Stimulated activated CD4-positive, alpha-beta T cell treated with anti-CD3 and anti-CD28 coated beads, Interleukin-1b, Interleukin-23, amount 100 ng/mL, for 24 hours (primary cell): ENCODE measurements at places on chromosomes 11 and 22.

DNA sequence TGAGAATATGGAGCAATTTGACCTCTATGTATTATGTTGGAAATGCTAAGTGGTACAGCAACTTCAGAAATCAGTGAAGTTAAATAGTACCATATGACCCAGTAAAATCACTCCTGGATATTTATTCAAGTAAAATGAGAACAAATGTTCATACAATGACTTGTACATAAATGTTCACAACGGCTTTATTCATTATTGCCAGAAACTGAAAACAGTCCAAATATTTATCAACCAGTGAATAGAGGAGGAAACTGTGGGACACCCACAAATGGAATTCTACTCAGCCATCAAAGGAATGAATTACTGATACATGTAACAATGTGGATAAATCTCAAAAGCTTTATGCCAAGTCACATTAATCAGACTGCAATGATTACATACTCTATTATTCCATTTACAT, 416.3 kb downstream of the AASDHPPT start:
- DNase-seq: no peak

- no peak for DNase-seq
Observed at GRCh38 chr22:48091656-48092223, 1329.3 kb downstream of the TBC1D22A start.

DNA sequence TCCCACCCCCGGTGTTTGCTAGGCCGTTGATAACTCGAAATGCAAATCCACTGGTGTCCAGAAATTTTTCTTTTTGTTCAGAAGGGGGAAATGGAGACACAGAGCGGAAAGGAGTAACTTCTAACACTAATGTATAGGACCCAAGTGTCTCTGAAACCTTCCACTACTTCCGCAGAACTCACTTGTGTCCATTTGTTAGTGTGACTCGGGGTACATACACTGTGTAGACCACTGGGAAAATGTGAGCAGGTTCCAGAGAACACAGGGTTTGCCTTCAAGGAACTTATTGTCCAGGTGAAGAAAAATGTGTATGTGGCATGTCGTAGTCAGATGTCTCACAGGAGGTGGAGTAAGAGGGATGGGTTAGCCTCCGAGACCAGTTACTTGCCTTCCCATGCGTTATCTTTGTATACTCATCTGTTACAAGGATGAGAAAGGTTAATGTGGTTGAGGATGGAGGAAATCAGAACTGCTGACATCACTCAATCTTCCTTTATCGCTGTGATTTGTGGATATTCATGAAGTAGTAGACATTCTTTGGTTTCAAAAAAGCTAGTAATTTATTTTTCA, 857 bp downstream of the ARCN1 start:
- DNase-seq: no peak

- DNase-seq: no peak
Observed at GRCh38 chr11:107203656-107204055, 185.4 kb upstream of the GUCY1A2 start.

DNA sequence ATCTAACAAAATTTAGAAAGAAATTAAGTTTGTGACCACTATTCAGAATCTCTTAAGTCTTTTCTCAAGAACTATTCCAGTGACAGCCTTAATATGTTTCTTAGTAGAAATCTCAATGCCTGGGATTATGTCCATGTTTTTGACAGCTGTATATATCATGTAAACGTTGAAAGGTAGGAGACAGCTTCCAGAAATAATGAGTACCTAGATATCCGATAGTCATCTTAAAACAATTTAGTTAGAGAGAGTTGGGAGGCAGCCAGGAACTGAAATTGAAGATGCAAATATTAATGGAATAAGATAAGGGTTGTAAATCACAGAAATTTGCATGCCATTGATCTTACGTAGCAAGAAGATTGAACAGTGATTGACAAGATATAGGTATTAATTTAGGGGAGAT, 955.2 kb downstream of the JRKL start:
- no peak for DNase-seq

DNA sequence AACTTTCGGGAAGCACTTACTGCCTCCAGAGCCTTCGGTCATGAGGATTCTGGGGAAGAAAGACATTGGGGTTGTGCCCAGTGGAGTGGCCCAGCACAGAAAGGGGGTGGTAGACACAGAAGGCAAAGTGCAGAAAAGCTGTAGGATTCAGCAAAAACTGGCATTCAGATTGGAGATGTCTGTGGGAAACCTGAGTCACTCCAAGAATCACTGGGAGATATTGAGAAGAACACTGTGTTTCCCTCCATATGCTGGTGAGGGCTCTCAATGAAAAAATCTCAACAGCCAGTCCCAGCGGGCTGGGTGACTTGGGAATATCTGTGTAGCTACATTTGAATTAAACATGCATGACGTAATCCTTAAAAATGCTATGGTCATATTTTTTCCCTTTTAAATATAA, 61.2 kb upstream of the RCN1 start:
- no peak for DNase-seq

DNA sequence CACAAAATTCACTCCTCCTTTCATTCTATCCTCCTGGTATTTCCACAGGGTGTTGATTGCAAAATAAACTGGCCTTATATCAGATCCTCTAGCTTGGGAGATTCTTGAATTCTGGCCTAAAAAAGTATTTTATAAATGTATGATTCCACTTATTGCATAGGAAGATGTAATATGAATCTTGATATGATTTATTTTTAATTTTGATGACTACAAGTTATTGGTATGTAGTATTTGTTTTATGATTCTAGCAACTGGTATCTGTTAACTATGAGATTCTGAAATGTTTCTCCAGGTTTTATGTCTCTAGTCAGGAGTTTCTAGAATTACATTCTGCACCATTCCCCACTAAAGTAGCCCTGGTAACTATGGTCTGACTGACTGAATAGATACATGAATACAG, 373.9 kb upstream of the C11orf87 start:
- no peak for DNase-seq

- DNase-seq: no peak
Observed at GRCh38 chr11:87076260-87076783, 38.6 kb downstream of the TMEM135 start.

DNA sequence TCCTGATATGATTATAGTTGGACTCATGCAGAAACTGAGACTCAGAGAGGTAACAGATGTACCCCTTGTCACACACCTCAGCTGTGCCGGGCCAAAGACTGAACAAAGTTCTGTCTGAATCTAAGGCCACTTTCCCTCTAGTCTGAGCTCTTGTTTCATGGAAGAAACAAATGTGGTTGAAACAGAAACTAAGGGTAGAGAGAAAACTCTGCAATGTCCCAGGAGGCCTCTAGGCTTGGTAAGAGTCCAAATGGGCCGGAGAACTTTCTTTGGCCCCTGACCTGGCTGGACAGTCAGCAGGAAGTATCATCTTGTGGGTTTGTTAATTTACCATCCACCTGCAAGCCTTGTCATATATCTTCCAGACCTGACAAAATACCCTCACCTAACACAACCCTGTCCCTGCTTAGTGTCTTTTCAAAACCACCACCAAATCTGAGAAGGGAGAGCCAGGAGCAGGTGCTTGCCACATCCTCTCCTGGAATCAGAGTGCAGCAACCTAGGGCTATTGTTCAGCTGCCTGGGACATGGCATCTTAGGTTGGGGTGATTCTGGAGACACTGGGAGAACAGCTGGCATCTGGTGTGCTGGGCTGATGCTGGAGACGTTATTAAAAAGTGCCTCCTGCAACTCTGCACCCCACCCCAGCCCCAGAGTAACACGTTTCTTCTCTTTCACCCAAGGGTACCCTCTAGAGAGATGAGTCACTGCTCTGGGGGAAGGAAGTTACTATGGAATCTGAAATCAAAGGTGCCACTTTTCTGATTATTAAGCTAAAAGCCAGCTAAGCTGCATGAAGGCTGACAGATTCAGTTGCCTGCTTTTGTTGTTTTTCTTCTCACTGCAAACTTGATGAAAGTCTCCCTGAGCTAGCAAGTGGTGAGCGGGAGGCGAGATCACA, 126.3 kb upstream of the TIMP3 start:
- DNase-seq: no peak

- DNase-seq: no peak
Observed at GRCh38 chr11:85269109-85269508, 358.0 kb downstream of the DLG2 start.

- DNase-seq: no peak
Observed at GRCh38 chr11:63670433-63671321, 499 bp downstream of the ATL3 start.

- DNase-seq: no peak
Observed at GRCh38 chr22:36336246-36337182, 51.3 kb downstream of the MYH9 start.

GRCh38 chr22:22565981-22566380, 6.9 kb upstream of the PRAME start:
- DNase-seq: no peak

DNA sequence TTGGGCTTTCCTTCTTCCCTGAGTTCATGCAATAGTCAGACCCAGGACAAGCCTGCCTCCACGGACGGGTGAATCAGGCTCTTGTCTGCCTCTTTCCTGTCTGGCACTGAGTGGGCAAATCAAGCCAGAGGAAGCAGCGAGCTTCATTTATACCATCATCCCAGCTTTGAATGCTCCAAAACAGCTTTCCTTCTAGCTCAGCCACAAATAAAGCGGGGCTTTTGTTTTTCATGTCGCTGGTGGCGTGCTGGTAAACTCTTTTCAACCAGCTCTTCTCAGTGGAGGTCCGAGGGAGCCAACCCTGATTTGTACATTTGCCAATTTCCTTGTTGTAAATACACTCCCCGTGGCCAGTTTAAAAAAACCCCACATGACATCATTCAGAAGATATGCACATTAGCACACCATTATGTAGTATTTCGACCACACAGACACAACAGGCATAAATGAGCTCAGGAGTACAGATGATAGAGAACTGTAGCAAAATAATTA, 8.6 kb downstream of the C11orf91 start:
- DNase-seq: no peak

- DNase-seq: no peak
Observed at GRCh38 chr11:26839911-26840698, 118.2 kb upstream of the SLC5A12 start.

GRCh38 chr22:19903031-19903430, 38.5 kb upstream of the COMT start:
- DNase-seq: no peak

DNA sequence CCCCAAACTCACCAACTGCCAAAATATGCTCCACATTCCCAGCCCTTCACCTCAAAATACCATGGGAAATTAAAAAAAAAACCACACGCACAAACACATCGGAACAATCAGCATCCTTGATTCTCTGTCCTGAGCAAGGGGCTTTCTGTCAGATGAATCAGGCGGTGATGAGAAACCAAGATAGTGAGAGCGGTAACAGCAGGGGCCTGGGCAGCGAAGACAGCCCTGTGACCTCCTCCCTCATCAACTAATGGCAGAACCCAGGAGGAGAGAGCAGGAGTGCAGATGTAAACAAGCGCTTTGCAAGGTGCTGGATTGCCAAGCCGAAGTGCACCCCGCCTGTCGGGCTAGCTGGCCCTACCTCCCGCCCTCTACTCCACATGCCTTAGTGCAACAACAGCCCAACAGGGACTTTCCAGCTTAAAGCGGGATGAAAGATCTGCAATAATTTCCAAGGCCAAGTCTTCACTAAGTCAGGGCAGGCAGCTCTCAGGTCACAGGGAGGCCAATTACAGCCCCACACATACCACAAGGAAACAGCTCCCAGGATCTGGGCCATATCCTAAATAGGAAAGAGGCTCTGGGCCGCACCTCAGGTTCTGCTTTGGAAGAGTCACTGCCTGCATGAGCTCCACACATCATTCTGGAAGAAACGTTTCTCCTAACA, 72.2 kb upstream of the BID start:
- DNase-seq: no peak

DNA sequence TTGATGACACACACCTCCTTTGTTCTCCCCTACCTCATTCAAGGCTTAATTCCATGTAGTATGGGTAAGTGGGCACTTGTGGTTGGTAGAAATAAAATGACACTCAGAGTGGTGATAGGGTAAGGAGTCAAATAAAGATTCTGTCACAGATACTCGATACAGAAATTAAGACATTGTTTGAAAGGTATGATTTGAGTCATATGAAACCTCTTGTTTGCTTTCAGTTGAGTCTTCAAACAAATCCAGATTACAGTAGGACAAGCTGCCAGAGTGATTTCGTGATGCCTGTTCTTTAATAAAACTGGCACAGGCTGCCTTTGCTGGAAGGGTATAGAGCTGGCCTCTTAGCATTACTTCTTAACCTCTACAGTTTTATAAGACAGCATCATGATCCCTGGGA, 182.4 kb downstream of the SPON1 start:
- no peak for DNase-seq

DNA sequence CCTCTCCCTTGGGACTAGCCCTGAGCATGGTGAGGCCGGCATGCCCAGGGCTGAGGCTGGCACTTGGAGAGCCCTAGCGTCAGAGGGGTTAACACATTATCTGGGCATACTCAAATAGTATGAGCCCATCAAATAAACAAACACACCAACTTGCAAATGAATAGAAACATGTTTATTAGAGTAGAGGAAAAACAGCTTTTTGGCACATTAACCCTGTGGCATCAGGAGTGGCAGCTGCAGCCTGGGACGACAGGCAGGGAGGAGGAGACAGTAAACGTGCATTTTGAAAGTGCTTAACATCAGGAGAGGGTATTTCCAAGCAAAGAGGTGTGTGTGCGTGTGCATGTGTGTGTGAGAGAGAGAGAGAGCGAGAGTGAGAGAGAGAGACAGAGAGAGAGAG, 684.9 kb downstream of the NTM start:
- DNase-seq: no peak

DNA sequence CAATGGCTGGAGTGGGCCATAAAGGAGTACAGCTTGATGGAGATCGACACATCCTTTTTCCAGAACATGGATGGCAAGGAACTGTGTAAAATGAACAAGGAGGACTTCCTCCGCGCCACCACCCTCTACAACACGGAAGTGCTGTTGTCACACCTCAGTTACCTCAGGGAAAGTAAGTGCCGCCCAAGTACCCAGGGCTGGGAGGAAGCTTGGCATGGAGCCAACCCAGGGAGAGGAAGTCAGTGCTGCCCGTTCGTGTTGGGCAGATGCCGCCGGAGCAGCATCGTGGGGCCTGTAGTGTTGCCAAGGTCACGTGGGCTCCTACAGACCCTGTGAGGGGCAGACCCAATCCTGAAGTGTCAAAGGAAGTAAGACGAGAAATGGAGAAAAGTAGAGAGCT, 78.9 kb downstream of the FLI1 start:
- DNase-seq: peak; percentile 21

DNA sequence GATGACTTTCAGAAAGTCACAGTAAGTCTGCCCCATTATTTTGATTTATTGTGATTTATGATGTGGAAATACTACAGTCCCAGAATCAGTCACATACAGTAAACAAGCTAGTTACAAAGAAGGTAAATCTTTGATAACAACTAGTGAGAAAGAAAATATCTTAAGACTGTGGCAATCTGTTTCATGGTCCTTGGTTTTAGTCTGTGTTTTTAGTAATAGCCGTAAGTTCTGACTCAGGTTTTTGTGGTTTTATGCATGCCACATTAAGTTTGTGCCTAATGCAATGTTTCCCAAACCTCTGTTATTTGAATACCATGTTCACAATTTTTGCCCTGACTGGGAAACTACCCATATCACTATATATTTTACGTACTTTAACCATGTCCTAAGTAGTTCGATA, 6.7 kb downstream of the CEP295 start:
- DNase-seq: no peak

DNA sequence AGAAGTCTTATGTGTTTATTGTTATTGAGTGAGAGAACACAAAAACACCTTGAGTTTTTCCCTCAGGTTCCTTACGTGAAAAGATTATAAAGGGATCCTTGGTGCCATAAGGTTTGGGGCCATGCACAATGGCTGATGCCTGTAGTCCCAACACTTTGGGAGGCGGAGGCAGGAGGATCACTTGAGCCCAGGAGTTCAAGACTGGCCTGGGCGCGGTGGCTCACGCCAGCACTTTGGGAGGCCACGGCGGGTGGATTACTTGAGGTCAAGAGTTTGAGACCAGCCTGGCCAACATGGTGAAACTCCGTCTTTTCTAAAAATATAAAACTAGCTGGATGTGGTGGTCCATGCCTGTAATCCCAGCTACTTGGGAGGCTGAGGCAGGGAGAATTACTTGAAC, 5.4 kb downstream of the SMDT1 start:
- DNase-seq: no peak
